ENCODE measurements at places on chromosomes 12 and 14.

GRCh38 chr12:26728205-26729050 is 104.6 kb downstream of the ITPR2 start:
- DNase-seq, result no peak

GRCh38 chr14:72583316-72584272 is 310.3 kb downstream of the DPF3 start:
- DNase-seq, result no peak

- no peak for DNase-seq
These were observed 13.2 kb upstream of the ITPK1 start for GRCh38 chr14:93128725-93129459.

GRCh38 chr12:103881261-103881660 is 40.2 kb upstream of the NT5DC3 start:
- DNase-seq, result no peak

- no peak for DNase-seq
These were observed 49.8 kb downstream of the NTS start for GRCh38 chr12:85923767-85924331.
